ENCODE measurements at places on chromosomes 6 and 20. TPM values are rescaled to one million over a fixed set of nuclear protein-coding genes. Genes with fewer than 3 reads are reported as not detected.

DNA sequence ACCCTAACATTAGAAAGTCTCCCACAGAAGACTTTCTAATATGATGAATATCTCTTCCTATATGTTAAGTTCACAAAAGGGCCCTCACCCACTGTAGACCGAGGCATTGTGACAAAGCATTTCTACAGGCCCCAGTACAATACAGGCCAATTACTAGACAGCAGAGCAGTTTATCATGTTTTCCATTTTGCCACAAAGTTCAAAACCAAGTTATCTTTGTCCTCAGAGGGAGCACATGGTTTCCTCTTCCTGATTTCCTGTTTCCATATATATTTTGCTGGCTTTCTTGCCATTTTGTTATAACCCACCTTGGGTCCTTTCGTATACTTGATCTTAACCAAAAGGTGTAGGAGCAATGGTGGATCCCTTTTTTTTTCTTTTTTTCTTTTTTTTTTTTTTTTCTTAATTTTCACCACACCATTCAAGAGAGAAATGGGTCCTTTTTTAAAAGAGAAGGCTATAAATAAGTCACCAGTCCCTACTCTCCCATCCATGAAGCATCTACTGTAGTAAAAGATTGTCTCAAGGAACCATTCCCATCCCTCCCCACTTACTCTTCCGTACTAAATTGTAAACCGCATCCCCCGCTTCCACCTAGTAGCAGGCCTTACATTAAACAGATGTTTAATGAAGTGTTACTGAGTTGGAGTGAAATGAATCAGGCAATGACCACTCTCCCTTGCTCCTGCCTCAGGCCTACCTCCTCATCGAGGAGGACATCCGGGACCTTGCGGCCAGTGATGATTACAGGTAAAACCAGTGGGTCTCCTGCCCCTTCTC lies 2.1 kb upstream of the UBE2C start:
- H3K4me1 ChIP-seq = peaks cover 13% of the 10 kb centered on the region
- H3K27ac ChIP-seq = no peak overlapping the region

DNA sequence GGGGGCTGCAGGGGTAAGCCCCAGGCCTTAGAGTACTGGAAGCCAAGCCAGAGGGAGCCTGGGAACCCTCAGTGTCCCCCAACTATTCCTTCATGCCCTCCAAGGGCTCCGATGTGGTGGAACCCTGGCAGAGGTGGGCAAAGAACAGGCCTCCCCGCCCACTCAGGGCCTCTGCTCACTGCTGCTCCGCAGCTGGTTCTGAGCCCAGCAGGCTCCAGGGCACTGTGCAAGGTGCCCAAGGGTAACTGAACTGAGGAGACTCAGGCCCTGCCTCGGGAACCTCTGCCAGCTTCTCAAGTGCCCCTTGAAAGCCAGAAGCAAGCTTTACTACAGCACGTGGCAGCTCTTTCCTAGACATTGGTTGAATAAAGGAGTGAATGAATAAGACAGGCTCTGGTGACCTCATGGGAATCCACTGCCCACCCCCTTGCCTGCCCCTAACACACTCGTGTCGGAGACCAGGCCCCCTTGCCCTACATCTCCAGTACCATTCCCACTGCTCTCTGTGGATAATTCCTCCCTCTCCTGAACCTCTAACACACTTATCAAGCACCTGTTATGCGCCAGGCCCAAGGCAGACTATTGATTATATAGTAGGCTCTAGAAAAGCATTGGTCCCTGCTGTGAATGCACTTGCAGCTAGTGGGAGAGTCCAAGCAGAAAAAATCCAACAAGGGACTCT lies 55.0 kb downstream of the TOX2 start:
- no peak overlapping the region for H3K4me3 ChIP-seq
- H3K4me1 ChIP-seq = peaks cover 5% of the 10 kb centered on the region
- H3K27me3 ChIP-seq = peaks cover 8% of the 10 kb centered on the region
- no peak for DNase-seq
- no peak overlapping the region for H3K27ac ChIP-seq

PAK5 gene
- 0.01 TPM for polyA plus RNA-seq

SULF2 gene
- polyA plus RNA-seq = 52.2 TPM

DNA sequence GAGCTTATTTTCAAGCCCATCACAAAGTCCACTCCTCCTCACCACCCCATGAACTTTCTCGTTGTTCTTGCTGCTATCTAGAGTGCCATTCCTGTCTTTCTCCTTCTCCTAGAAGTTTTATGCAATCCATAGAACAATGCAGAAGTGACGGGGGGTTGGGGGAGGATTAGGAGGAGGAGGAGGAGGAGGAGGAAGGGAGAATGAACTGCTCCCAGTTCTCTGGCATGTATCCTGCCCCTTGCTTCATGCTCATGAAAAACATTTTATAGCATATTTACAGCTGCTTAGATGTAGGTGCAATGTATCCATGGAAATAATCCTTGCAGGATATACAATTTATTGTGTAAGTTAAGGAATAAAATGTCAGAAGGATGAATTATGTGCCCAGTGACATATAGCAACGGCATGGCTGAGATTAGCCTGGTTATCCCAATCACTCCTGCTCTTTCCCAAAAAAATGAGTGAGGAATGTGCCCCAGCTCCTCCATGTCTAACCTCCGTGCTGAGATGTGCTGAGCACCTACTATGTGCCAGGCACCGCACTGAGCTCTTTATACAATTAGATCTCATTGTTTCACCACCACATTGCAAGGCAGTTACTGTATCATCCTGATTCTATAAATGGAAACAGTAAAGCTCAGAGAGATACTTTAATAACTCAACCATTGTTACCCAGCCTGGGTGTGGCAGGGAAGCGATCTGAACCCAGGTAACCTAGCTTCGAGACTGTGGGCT lies 41.6 kb upstream of the TFAP2C start:
- DNase-seq = no peak
- H3K27ac ChIP-seq = no peak overlapping the region
- H3K4me3 ChIP-seq = no peak overlapping the region
- no peaks in the 10 kb centered on the region for H3K36me3 ChIP-seq
- H3K4me1 ChIP-seq = peaks cover 9% of the 10 kb centered on the region

DNA sequence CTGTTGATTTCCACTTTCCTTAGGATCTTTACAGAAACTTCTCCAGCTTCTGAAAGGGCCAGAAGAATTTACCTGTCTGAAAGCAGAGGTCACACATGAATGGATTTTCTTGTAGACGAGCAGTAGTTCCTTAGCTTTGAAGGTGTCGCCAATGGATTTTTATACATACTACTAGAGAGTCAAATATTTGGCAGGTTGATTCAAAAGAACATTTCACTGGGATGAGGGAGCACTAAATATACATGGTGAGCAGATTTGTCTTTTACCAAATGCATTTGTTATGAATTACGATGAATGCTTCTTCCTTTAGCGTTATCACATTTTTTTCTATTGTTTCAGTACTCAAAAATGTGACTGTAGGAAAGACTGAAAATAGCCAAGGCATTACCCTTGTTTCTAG lies 162.3 kb downstream of the PAX1 start:
- H3K4me3 ChIP-seq = no peak overlapping the region
- H3K36me3 ChIP-seq = no peaks in the 10 kb centered on the region
- no peaks in the 10 kb centered on the region for H3K4me1 ChIP-seq

NEURL2 gene
- polyA plus RNA-seq = 0.97 TPM

HDGFL1 gene
- not detected for polyA plus RNA-seq

All from keratinocyte (primary cell).